ENCODE measurements at places on chromosomes 7 and 10.

DNA sequence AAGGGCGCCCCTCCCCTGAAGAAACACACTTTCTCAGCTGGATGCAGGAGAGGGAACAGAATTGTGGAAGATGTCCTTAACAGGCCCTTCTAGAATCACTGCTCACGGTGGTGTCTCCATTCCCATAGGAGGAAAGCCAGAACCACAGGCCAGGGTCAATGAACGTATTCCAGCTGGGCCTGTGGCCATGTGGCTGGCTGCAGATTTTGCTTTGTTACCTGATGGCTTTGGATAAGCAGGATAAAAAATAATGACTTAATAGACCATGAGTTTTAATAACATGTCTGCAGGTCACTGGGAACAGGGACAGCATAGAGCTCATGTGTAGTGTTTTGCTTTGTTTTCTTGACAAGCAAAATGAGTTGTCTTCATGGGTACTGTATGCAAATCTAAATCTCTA is 210.3 kb downstream of the TRIL start:
- no peak for DNase-seq

DNA sequence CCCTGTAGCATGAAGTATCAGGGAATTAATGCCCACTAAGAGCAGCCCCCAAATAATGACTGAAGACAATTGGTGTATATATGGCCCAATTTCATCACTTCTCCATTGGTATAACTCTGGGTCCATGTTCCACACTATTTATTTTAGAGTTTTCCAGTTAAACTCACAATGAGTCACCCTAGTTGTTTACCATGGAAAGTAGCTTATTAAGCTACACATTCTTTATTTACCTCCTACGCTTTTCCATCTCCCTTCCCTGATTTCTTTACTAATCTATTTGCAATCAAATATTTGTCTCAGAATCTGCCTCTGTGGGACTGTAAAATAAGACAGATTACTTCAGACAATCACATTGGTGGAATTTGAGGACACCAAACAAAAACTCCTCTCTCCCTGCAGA is 655.6 kb downstream of the SORCS1 start:
- DNase-seq: no peak

DNA sequence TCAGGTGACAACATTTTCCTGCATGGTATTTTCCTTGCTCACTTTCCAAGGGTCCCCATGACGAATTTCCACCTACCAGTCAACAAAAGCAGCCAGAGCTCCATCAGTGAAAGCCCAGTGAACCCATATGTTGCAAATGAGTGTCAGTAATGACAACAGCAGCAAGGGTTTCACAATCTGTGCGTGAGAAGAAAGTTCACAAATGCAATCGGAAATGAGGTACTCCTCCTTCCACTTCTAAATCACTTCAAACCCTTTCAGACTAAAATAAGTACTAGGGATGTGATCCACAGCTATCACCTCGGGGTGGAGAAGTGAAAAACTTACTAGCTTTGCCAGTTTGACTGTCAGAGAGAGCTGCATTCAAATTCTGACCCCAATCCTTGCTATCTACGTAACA is 55.6 kb upstream of the BET1 start:
- no peak for DNase-seq

GRCh38 chr10:47049056-47049851 is 138.0 kb downstream of the PTPN20 start:
- no peak for DNase-seq

DNA sequence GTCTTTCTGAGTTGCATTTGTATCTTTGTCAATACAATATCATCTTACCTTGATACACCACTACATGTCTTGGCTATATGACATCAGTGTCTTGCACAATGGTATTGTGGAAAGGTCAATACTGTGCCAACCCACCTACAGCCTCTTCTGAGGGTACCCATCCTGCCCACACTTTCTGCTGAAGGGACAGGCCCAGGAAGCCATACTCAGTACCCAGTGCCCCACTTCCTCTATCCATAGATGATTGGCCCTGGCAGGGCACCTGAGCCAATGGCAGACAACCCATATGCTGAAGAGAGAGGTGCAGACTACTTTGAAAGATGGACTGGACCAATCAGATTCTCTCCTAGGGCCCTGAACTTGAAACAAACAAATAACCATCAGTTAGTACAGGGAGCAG is 152.0 kb upstream of the ADO start:
- no peak for DNase-seq

DNA sequence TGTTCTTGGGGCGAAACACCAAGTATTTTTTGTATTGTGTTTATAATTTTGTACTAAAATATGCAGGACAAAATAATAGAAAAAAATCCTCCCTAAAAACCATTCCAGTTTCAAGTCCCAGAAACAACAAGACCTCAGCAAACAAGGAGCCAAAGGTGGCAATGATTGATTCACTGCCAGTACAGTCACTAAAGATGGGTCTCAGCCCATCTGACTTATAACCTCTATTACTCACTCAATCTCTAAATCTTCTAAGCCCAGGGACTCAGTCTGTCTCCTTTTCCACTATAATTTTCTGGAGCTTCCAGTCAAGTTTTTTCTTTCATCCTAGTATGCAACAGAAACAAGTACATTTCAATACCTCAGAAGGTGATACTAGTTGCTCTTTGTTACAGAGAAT is 33.3 kb downstream of the SNX13 start:
- no peak for DNase-seq

DNA sequence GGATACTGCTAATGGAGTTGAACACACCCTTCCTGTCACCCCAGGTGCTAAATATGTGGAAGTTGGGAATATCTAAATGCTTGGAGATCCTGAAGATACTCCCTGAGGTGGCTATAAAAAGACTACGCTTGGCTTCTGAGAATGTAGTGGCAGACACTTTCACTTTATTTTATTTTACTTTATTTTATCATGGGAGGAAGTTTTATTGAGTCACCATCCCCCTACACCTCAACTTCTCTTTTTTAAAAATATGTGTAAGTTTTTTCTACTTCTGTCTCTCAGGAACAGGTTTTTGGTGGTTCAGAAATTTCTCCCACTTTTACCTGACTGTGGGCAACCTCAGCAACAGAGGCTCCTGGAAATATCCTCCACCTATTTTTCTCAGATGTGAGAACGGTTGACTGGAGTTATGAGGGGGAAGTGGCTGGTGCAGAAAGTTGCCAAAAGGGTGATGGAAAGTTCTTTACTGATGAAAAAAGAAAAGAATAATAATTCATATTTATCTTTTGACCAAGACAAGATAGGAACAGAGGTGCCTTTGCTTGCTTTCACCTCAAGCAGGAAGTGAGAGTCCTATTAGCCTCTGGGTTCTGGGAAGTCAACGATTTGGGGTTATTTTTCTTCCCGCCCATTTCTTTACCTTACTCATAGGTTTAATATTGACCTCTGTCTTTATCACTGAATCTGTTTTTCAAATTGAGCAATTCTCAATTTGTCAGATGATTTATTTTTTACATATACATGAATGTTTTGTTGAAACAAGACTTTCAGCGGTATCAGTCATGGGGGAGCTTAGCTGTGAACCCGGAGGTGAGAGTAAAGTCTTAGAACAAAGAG is 103.6 kb downstream of the AHR start:
- DNase-seq: no peak

- no peak for DNase-seq
Measured at GRCh38 chr7:26459540-26460193, 168.0 kb downstream of the SNX10 start.

DNA sequence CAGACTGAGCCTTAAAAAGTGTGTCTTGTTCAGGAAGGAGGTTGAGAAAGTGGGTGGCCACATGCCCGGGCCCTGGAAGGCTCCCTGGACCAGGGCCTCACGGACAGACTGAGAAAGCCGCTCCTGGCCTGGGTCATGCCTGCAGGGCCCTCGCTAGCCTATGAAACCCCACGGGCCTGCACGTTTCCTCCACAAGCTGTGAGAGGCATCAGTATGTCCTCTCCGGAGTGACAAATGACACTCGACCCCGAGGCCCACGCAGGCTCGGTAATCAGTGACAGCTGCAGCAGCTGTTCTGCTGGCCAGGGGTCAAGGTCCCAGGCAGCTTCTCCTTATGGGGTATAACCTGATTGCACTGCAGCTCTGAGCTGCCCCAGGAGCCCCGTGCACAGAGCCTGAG is 47.6 kb downstream of the ASB13 start:
- DNase-seq: no peak

DNA sequence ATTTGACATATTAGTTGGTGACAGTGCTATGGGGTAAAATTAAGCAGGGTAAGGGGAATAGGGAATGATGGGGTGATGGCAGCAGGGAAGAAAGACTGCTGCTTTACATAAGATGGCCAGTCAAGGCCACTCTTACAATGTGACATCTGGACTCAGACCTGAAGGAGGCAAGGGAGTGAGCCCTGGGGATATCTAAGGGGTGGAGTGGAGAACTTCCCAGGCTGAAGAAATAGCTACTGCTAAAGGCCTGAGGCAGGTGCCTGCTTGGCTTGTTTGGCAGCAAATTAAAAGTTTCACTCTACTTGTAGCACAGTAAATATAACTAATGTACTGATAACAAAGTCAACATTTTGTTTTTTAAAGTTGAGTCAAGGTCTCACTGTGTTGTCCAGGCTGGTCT is 93.5 kb downstream of the IDE start:
- DNase-seq: no peak

- DNase-seq: no peak
Measured at GRCh38 chr10:14758994-14759664, 15.6 kb downstream of the FAM107B start.

DNA sequence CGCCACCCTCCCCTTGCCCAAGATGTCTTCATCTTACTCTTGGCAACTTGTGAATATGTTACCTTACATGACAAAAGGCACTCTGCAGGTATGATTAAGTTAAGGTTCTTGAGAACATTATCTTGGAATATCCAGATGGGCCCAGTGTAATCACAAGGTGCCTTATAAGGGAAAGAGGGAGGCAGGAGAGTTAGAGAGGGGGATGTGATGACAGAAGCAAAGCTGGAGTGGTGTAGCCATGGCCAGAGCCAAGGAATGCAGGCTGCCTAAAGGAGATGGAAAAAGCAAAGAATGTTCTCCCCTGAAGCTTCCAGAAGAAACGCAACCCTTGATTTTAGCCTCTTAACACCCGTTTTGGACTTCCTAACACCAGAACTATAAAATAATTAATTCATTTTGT is 318.0 kb downstream of the C7orf25 start:
- no peak for DNase-seq

DNA sequence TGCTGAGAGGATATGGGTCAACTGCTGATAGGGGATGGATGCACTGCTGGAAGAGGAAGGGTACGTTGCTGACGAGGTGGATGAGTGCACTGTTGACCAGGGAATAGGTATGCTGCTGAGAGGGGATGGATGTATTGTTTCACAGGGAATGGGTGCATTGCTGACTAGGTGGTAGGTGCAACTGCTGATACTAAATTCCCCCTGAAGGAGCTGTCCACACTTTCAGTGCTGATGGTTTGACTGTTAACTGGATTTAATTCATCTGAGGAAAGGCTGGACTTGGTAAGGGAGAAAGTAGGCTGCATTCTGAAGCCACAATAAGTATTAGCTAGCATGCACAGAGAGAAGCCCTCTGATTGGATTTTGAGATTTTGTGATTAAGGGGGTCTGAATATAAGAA is 1196.8 kb upstream of the PHF14 start:
- no peak for DNase-seq

DNA sequence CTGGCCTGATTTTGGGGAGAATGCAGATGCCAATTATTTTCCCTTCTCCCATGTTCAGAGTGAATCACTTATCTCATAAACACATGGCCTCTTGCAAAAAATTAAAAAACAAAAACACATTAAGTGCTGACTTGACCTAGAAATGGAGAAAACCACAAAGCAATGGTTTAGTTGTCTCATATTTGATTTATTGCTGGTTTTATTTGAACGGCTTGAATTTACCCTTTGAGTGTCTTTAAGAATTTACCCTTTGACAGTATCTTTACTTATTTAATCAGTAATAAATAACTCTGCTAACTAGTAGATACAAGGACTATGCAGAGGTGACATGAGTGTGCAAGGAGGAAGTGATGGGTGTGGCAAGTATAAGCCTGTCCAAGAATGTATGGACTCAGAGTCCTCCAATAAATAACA is 68.1 kb upstream of the GSDME start:
- no peak for DNase-seq

DNA sequence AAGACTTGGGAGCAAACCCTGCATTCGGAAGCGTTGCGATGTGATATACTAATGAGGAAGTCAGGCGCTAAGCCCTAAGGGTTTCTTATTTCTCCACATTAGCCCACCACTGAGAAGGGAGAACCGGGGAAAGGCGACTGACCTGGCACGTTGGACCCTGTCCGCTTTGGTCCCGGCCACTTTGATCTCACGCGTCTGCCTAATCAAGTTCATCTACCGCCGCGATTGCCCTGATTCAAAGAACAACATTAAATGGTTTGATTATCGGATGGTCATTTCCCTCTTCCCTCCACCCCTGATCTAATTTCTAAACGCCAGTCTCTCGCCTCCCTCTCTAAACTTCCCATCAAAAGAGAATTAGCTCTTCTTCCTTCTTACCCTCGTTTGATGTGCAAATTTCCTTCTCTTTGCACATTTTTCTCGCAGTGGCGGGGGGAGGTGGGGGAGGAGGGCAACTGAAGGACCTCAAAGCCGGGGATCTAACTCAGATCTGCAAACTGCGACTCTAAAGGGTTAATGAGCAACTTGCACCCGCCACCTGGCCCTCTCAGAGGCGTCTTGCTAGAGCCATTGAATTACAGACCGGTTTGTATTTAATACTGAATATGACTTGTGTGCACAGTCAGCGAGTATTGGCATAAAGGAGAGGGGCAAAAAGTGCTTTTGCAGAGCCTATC is 687 bp upstream of the DKK1 start:
- no peak for DNase-seq

DNA sequence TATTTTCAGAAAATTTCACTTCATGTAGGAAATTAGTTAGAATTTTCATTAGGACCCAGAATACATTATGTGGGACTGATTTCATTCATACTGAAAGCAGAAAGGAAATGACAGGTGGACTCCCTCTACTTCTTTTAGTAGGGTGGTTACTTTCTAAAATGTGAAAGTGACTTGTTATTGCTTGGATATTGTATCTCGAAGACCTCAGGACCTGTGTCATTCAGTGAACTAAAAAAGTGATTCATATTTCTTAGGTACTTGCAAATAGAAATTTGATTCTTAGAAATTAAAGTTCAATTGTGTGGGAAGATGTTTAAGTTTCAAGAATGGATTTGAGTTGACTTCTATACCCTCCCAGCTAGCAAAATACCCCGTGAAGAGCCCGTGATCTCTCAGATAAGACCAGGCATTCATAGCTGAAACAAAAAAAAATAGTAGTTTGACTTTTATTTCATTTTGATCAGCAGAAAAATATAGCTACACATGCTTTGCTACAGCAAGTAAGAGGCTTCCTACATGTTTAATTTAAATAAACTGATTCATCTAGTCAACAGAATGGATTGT is 1037.1 kb downstream of the GATA3 start:
- no peak for DNase-seq

DNA sequence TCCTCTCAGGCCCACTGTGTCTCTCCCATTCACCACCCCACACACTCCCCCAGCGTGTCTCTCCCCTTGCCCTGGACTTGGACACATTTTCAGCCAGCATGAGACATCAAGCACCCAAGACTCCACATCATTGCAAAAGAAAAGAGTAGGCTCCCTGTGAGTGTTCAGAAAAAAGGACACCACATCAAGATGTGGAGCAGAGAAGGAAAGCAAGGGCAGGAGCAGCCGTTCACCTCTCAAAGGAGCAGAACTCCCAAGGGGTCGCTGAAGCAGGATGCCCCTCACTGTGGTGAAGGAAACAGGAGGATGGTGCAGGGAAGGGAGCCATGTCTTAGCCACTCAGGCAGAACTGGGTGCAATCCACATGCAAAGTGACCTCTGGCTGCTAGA is 89.9 kb upstream of the MACROH2A2 start:
- DNase-seq: no peak
